ENCODE measurements at places on chromosomes 3 and 15.

GRCh38 chr15:96767703-96768434 is 437.4 kb downstream of the NR2F2 start:
- DNase-seq, result no peak

DNA sequence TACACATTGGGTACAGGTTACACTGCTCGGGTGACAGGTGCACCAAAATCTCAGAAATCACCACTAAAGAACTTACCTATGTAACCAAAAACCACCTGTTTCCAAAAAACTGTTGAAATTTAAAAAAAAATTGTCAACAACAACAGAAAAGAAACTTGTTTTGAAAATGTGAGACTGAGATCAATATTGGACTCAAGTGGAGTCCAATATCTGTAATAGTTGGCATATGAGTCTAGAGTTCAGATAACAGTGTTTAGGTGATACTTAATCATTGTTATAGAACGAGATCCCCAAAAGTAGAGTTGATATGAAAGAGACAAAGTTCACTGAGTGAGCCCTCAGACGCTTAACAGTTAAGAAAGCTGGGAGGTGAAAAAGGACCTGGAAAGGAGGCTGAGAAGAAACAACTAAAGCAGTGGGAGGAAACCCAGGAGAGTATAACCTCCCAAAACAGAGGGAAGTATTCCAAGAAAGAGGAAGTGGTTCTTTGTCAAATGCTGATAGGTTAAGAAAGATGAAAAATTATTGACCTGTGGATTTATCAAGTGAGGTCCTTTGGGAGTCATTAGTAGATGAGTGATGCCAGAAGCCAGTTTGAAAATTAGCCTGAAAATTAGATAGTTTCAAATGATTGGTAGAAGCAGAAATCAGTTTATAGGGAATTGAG is 388.6 kb upstream of the DPH6 start:
- no peak for DNase-seq

- no peak for DNase-seq
These were observed 134.3 kb upstream of the RARB start for GRCh38 chr3:25293736-25294135.

DNA sequence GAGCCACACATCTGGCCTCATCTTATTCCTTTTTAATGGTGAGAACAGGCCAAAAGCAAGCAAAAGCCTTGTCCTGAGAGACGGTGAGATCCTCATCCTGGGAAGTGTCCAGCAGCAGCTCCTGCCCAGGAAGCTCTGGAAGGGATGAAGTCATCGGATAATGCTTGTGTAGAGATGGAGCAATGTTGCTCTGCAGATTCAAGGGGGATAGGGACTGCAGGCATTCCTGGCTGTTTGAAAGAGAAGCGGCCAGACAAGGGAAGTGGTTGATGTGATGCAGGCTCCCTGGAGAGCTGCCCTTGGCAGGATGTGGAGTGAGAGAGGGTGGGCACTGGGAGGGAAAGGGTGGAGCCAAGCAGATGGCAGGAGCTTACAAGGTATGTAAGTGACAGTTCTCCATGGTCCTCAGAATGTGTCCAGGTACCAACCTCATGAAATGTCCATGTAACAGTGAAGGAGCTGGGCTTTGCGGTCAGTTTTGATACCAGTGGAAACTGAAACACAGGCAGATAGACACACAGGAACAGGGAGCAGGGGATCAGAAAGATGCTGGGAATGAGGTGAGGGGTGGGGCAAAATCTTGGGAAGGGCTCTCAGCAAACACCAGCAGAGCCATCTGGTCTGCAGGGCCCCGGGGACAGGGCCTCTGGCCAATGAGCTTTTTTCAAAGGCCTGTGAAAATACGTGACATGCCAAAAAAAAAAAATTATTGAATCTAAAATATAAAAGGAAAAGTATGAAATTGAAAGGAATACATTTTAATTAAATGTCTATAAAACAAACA is 32.2 kb upstream of the LACTB start:
- DNase-seq, result peak; percentile 96

GRCh38 chr3:47265725-47266428 is 16.7 kb downstream of the KIF9 start:
- no peak for DNase-seq

DNA sequence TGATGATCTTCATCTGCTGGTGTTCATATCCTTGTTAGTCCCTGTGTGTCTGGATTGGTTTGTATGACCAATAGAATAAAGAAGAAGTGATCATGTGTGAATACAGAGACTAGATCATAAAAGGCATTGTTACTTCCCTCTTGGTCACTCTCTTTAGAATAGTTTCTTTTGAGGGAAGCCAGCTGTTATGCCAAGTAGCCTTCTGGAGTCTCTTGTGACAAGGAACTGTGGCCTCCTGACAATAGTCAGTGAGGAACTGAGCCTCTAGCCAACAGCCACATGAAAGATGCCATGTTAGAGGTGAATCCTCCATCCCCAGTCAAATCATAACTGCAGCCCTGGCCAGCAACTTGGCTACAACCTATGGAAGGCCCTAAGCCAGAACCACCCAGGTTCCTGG is 63.0 kb upstream of the SMAD3 start:
- no peak for DNase-seq

GRCh38 chr15:72078887-72079286 is 39.1 kb downstream of the MYO9A start:
- no peak for DNase-seq

GRCh38 chr3:93988283-93988682 is 8.3 kb downstream of the ARL13B start:
- no peak for DNase-seq

- DNase-seq, result no peak
These were observed 265.8 kb downstream of the TAFA4 start for GRCh38 chr3:68666429-68667136.

- peak; percentile 86 for DNase-seq
These were observed 529.8 kb upstream of the NAALADL2 start for GRCh38 chr3:174329321-174329720.

- peak; percentile 74 for DNase-seq
These were observed 3.1 kb downstream of the MYLK start for GRCh38 chr3:123880998-123881561.

GRCh38 chr3:73031573-73032103 is 29.8 kb upstream of the EBLN2 start:
- DNase-seq, result no peak

DNA sequence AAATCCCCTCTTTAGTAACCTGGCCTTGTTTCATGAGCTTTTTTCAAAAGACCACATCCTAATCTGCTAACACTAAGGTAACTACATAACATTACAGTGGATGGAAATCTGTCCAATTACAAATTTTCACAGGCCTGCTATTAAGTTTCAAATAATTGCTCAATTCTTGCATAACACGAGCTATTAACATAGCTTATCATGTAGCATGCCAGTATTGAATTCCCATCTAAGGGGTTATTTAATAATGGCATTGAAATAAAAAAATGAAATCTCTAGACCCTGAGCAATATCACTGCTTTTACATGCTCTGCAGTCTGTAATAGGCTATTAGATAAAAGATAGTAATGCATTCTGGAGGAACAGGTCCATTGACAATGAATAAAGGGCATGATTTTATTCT is 748.3 kb upstream of the NECTIN3 start:
- no peak for DNase-seq

Measured in GM23248 (cell line).